GM12878 (cell line): ENCODE measurements at places on chromosomes 5 and 9. TPM values are rescaled to one million over a fixed set of nuclear protein-coding genes. Genes with fewer than 3 reads are reported as not detected.

- H3K27ac ChIP-seq = no peak overlapping the region
- DNase-seq = no peak
- H3K36me3 ChIP-seq = no peaks in the 10 kb centered on the region
- H3K27me3 ChIP-seq = no peaks in the 10 kb centered on the region; the same call in 1 of the 2 replicates
- H3K4me1 ChIP-seq = no peaks in the 10 kb centered on the region
- no peak overlapping the region for H3K4me3 ChIP-seq
Measured at GRCh38 chr9:98900244-98900643, 43.5 kb upstream of the COL15A1 start.

DNA sequence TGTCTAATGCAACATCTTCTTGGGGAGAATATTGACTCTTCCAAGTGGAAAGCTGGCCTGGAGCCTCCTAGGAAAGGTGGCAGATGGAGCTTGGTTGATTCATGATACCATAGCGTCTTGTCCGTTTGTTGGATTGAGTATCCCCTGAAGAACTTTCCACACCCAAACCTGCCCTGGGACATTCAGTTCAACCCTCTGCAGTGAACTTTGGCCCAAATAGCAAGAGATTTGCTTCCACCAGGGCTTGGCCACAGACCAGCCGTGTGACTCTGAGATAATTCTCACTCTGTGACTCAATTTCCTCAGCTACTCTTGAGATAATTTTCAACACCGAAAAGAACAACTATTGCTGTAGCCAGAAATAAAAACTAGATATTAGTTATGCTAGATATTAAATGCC lies 108.0 kb upstream of the RAD23B start:
- H3K4me3 ChIP-seq = no peak overlapping the region
- no peaks in the 10 kb centered on the region for H3K27me3 ChIP-seq
- no peak overlapping the region for H3K27ac ChIP-seq
- H3K36me3 ChIP-seq = no peaks in the 10 kb centered on the region
- DNase-seq = no peak

DNA sequence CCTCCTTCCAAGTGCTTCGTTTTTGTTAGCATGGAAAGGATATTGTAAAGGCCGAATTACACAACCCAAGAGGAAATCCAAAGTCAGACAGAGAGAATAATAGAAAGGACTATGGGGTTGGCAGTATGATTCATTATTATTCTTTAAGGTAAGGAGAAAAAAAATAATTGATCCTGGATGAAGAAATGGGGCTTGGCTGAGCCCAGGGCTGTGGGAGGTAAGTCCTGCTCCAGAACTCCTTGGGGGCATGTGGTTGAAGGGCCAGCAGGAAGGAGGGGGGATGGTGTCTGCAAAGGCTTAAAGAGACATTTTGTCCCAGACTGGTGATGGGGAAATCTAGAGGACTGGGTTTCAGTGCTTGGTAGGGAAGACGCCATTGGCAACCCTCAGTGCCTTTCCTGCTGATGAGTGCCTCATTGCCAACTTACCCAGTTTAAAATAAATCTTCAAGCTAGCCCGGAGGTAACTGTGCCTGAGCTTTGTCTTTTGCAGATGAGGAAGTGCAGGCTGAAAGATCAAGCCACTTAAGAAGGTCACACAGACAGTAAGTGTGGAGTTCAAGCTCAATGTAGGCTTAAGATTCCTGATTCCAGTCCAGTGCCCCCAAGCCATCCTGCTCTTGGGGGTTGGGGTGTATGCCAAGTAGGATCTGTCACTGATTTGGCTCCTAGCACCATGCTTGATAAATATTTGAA lies 30.2 kb downstream of the FOXI1 start:
- no peak overlapping the region for H3K27ac ChIP-seq
- H3K27me3 ChIP-seq = peaks cover 3% of the 10 kb centered on the region; the same call in 1 of the 2 replicates
- DNase-seq = no peak
- no peaks in the 10 kb centered on the region for H3K36me3 ChIP-seq
- H3K4me1 ChIP-seq = no peaks in the 10 kb centered on the region

DNA sequence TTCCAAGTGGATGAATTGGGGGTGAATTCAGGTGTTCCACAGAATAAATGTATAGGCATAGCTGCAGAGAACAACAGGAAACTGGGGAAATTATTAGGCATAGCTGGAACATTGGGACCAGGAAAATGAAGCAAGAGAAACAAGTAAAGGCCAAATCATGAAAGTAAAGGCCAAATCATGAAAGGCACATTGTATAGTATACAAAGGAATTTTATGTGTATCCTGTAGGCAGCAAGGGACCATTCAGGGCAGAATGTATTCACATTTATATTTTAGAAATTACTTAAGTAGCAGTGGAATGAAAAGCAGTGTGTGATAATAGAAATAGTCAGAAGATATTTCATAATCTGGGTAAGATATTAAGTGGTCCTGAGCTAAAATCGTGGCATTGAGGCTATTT lies 127.3 kb upstream of the GRHPR start:
- no peaks in the 10 kb centered on the region; the same call in 1 of the 2 replicates for H3K36me3 ChIP-seq
- DNase-seq = no peak
- no peaks in the 10 kb centered on the region for H3K27me3 ChIP-seq
- no peak overlapping the region for H3K4me3 ChIP-seq
- peak overlapping the region; percentile 90; the same call in 1 of the 2 replicates for H3K27ac ChIP-seq

RAB24 gene
- total RNA-seq = 27.6 and 30.3 TPM in 2 replicates

ZNF454 gene
- total RNA-seq = not detected in 2 replicates

TMEM171 gene
- not detected in 2 replicates for total RNA-seq
